ENCODE measurements at places on chromosomes 13 and 19. TPM values are rescaled to one million over a fixed set of nuclear protein-coding genes. Genes with fewer than 3 reads are reported as not detected.

PRKCG gene
- total RNA-seq: not detected

LMTK3 gene
- total RNA-seq: under 0.01 TPM

NLRP11 gene
- total RNA-seq: under 0.01 TPM

PRR20D gene
- not detected for total RNA-seq

SLC25A42 gene
- 4.9 TPM for total RNA-seq

URAD gene
- total RNA-seq: not detected

ZNF296 gene
- total RNA-seq: not detected

PLVAP gene
- total RNA-seq: not detected

DIS3 gene
- 27.0 TPM for total RNA-seq

SERP2 gene
- total RNA-seq: 9.2 TPM

GGACT gene
- total RNA-seq: 6.6 TPM

MBD3L2 gene
- not detected for total RNA-seq

N4BP2L2 gene
- total RNA-seq: 106 TPM

TMPRSS9 gene
- under 0.01 TPM for total RNA-seq

CEACAM8 gene
- total RNA-seq: not detected

CGB3 gene
- total RNA-seq: not detected

KLK12 gene
- not detected for total RNA-seq
